Foreskin keratinocyte (primary cell): ENCODE measurements at places on chromosomes 4 and X. TPM values are rescaled to one million over a fixed set of nuclear protein-coding genes. Genes with fewer than 3 reads are reported as not detected.

CYP4V2 gene
- 10.3 and 12.1 TPM in 2 replicates for total RNA-seq

DNA sequence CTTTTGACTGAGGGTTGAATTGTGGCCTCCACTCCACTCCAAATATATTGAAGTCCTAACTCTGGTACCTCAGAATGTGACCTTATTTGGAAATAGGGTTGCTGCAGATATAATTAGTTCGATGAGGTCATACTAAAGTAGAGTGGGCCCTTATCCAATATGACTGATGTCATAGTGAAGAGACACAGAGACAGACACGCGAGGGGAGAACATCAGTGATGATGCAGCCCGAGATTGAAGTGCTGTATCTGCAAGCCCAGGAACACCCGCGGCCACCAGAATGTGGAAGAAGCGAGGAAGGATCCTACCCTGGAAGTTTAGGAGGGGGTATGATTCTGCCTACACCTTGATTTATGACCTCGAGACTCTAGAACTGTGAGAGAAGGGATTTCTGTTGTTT lies 279.0 kb downstream of the ANKRD50 start:
- DNase-seq: no peak

DNA sequence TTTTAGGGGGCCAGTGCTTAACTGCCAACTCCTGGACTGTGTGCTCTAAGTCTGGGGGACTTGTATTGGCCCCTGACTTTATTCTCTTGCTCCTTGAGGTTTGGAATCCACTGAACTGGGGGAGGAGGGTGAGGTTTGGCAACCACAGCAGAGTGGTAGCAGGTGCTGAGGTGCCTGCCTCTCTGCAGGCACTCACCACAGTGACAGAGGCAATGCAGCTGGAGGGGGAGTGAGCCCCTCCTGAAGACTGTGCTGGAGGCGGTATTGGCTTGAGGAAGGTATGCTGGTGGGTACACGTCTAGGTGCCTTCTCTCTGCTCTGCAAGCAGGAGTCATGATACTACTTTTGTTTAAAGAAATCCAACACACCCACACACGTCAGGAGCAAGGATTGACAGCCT lies 24.6 kb downstream of the CFAP299 start:
- DNase-seq: no peak

DNA sequence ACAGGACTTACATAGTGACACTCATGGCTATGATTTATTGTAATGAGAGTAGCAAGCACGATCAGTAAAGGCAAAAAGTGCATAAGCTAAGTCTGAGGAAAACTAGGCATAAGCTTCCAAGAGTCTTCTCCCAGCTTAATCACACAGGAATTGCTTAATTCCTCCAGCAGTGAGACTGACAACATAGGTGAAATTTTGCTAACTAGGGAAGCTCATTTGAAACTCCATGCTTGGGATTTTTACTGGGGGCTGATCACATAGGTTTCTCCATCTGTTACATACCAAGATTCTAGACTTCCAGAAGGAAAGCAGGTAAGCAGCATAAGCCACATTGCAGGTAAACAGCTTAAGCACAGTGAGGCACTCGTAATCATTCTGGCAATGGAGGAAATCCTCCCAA lies 71.8 kb upstream of the FHDC1 start:
- DNase-seq: peak; percentile 40

GRCh38 chr4:108535757-108536156 lies 84.6 kb upstream of the RPL34 start:
- DNase-seq: no peak
